CD4-positive, alpha-beta T cell treated with Interleukin-1 beta for 1 hour (primary cell): ENCODE measurements at places on chromosomes 2 and 18.

- no peak for DNase-seq
These were observed 1.9 kb downstream of the AGFG1 start for GRCh38 chr2:227473806-227474205.

GRCh38 chr2:148586522-148587128, 57.9 kb upstream of the EPC2 start:
- no peak for DNase-seq

DNA sequence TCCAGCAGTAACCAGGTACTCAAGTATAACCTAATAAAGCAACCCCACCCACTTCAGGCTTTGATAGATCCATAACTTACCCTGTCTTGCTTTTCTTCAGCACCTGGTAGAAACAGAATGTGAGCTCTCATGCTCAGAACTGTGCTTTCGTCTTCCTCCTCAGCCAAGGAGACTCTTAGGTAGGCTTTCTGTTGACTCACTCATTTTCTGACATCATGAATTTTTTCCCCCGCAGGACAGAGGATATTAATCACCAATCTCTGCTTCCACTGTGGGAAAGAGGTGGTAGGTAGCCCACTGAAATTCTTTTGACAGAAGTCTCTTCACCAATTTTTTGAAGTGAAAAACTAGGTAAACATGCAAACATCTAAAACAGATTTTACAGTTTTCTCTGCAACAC, 241.2 kb upstream of the KCNJ3 start:
- DNase-seq, result no peak

DNA sequence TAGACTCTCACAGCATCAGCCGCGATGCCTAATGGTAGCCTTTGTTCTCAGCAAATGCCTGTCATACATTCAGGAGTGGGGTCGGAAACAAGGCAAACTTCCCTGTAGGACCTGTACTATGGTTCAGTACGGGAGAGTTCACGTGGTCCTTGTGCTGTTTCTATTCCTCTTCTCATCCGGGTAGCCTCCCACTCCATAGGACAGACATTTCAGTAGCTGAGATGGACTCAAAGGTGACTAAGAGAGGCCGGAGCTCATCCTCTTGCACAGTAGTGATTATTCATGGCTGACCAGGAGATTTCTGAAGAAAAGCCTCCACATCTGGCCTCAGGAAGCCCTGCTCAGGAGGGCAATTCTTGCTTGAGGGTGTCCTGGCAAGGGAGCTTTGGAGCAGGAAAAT, 117.8 kb upstream of the SPRED2 start:
- DNase-seq, result no peak
